NCI-H1930 (cell line): ENCODE measurements at places on chromosomes 5 and 9.

DNA sequence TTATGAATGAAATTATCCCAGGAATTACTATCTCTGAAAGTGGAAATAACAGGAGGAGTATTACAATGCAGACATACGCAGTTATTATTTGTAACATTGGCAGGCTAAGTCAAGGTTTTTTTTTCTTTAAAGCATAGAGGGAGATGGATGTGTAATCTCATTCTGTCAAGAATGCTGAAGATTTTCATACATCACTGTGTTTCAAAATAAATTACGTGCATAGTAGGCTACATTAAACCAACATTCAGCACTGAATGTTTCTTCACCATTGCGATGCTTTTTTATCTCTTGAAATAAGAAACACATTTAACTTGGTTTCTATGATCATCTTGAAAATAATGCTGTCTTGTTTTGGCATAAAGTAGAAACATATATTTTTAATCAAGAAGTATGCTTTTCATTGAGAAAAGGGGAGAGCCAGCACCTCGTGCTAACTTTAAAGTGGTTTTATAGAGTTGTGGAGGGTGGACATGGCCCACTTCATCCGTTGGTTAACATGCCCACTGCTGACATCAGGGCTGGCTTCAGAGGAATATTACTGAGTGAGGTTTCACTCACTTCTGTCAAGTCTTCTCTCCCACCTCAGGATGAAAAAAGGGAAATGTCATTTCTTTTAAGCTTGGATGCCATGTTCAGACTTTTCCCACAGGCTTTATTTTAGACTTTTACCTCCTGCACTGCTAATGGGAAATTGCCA is 203.6 kb upstream of the MEF2C start:
- no peak for DNase-seq

GRCh38 chr5:10262121-10262774 is 12.2 kb downstream of the CCT5 start:
- no peak for DNase-seq

DNA sequence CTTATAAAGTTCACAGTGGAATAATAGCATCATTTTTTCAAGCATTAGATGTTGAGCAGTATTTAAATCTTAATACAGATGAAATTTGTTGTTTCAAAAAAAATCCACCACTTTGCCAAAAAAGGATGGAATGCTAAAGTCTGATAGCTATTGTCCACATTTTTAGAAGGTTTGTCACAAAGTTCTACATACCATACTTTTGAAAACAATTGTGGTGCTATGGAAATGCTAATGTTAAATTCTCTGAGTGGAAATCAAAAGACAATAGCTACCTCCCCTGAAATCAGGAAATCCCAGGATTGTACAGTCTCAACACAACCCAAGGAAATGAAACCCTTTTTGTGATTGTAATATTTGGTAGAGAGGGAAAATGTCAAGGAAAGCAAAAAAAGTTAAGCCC is 19.3 kb upstream of the GRAMD2B start:
- no peak for DNase-seq

DNA sequence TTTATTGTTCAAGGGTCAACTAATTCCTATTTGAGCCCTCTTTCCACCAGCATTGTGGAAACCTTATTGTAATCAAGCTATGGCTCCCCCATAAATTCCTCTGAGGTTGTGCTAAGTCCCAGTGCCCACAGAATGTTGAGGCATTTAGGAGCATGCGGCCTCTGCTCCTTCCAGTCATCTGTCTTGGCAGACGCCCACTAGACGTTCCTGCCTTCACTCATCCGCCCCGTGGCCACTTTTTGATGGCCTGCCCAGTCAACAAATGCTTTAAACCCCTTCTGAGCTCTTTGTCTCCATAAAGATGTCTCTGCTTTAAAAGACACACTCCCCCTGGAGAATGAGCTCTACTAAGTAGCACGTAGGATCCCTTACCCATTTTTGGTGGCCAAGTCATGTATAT is 104.7 kb downstream of the GAS1 start:
- DNase-seq, result no peak

DNA sequence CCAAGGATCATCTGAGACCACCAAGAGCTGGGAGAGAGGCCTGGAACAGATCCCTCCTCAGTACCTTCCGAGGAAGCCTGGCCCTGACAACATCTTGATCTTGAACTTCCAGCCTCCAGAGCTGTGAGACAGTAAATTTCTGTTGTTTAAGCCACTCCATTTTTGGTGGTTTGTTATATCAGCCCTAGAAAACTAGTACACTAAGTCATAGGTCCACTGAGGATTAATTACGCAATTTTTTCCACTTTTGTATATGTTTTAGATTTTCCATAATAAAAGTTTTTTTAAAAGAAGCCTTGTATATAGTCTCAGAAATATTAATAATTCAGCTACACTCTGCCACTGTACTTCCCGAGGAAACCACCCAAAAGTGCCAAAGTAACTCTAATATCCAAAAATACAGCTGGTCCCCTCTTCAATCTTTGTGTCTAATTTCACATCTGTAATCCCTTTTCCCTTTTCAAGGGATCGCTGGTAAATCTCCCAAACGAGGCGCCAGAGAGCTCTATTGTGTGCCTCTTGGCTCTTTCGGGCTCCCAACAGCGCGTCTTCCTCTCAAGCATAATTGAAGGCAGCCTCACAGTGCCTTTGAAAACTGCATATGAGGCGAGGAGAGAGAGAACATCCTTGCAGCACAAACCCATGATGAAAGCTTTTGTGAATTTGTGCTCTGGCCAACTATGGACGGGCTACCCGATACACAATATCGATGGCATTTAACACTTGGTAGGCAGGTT is 32.7 kb downstream of the PRUNE2 start:
- no peak for DNase-seq

- DNase-seq, result no peak
These were observed 9.3 kb downstream of the UGT3A2 start for GRCh38 chr5:36057386-36057785.

DNA sequence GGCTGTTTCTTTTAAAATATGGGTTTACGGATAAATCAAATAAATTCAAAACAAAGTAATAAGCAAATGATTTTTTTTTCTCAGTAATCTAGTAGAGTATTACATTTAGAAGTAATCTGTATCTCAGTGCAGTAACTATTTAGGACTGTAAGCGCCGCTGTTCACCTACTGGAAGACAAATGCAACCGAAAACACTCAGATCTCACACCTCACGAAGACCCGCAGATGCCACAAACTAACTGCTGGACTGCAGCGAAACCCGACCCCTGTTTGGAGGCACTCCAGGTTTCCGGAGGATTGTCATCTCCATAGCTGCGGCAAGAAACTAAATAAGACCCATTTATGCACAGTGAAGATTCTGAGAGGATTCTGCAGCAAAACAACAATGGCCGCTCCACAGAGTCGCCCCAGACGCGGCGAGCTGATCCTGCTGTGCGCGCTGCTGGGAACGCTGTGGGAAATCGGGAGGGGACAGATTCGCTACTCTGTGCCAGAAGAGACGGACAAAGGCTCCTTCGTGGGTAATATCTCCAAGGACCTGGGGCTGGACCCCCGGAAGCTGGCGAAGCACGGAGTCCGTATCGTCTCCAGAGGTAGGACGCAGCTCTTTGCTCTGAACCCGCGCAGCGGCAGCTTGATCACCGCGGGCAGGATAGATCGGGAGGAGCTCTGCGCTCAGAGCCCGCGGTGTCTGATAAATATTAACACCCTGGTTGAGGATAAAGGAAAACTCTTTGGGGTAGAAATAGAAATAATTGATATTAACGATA is at the start of gene PCDHGA8:
Gene PCDHGA8 (plus strand): TSS at position 205 of the 770 bp plus-strand sequence. CDS start 181 bp downstream, at position 386.
- no peak for DNase-seq

DNA sequence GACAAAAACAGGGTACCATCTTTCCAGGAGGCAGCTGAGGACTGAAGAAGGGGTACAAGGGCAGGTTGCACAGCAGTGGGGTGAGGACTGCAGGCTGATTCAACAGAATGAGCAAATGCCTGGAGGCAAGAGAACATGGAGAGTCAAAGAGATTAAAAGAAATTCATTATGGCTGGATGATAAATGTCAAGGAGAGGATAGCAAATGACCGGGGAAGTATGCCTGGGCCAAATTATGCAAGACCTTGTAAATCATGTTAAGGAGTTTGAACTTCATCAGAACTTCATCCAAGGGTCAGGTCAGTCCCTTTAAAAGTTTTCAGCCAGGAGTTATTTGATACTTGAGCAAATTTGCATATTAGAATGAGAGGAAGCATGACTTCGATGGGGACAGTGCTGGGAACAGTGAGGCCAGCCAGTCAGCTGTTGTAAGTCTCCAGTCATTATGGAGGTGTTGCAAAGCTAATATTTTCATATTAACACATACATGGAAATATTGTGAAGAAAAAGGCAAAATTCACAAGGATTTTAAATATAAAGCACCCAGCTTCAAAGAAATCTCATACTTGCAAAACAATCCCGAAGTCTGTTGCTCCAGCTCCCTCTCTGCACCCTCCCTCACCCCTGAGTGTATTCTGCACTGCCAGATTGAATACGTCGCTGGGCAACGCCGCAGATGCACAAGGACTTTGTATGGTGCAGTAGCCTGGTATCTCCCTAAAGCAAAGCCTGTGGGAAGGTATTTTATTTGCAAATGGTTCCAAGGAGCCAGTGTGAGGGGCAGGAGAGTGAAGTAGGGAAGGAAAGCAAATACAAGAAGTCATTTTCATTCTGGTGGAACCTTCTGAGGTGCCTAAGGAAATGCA is 509.8 kb upstream of the TLE4 start:
- DNase-seq, result no peak

GRCh38 chr5:41507501-41507900 is 2.9 kb downstream of the PLCXD3 start:
- peak; percentile 34 for DNase-seq

- no peak for DNase-seq
These were observed 286.2 kb downstream of the ACTL7B start for GRCh38 chr9:108569624-108570023.

DNA sequence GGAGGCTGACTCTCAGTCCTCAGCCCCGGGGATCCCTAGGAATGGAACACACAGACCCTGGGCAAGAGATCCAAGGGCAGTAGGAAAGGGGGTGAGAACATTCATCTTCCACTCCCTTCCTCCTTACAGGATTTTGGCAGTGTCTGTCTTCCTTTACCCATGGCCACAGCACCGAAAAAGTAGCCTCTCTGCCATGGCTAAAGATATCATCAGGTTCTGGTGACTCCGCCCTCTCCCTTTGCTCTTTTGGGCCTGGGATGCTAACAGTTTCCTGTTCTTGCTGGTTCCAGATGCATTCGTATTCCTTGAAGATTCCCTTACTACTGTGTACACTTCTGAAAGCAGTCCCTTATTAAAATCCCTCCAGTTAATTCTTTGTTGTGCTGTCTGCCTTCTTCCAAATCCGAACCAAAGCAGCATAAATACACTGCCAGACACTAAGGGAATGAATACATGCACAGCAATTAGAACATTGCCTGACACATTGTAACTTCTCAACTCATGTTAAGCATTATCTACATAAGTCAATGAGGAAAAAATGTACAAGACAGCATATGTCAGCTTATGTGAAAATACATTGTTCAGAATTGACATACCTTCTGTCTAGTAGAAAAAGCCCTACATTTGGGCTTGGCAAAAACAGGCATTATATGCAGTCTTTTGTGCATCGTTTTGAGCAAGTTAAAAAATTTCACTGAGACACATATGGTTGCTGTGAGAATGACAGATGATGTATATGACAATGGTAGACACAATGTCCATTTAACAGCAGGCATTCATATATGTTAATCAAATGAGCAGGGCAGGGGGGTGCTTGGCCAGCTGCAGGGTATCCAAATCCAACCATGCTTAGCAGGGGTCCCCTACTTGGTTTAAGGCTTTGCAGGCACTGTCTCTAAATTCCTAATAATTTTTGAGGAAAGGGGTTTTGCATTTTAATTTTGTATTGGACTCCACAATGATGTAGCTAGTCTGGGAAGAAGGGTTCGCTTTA is 58.8 kb upstream of the RAI14 start:
- DNase-seq, result no peak

DNA sequence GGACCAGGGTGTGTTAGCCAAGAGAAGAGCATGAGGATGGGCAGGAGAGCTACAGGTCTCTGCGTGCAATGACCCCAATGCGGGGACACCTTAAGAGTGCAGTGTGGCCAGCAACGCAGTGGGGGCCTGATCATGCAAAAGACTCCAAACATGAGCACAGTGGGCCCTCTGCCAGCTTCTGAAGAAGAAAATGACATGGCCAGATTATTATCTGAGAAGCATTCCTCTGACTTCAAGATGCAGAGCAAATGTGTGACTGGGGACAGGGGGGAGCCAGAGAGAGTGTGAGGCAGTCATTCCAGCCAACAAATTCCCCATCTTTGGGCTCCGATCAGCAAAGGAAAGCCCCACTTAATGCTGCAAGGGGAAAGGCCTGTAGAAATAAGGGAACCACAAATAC is 229.4 kb downstream of the CDK5RAP2 start:
- no peak for DNase-seq

GRCh38 chr9:404234-404633 is 189.6 kb downstream of the DOCK8 start:
- DNase-seq, result no peak

DNA sequence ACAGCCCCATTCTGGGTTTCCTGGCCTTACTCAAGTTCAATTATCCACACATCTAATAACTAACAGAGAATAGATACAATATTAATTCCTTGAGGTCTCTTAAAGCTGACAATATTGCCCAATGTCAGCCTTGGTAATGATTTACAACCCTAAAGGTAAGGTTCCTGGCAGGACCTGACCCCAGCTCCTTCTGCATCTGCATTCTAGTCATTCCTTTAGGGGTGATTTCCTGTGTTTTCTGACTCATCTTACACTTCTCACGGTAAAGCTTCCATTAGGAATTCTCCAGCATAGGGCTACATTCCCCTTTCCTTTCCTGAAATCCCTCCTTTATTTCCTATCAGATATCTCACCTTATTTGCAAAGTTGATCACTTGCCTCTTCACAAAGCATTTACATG is 9.3 kb downstream of the HAVCR1 start:
- no peak for DNase-seq

DNA sequence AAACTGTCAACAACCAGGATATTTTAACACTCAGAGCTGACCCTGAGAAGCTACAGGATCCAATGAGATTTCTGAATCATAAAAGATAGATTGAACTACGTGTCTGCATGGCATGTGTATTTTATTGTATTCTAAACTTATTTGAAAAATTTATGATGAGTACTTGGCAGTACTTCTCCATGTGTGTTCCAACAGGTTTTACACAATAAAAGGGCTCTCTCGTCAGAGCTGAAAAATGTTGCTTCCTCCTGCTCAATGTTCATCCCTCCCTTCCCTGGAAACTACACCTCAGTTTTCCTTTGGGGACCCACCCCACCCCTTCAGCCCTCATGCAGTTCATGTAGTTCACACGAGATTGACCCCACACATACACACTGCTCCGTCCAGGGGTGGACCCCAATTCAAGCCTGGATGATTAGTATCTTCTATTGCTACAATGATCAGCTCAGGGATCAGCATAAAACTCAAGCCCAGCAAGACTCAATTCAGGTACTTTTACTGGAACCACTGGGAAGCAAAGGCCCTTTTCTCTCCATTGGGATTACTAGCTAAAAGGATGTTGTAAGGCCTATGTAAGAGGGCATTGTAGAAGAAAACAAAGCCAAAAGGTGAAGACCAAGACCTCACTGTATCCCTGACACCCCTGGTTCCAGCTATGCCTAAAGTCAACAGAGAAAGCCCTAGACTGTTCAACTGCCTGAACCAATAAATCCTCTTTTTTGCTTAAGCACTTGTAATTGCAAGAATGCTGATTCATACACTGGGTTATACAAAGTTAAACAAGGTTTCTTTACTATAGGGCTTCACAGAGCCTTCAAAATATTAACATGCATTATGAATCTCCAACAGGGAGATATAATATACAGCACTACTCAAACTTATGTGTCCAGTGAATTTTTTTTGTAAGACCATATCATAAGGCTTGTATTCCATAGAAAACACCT is 112.6 kb downstream of the SAXO1 start:
- DNase-seq, result no peak

GRCh38 chr9:114574438-114574837 is 13.1 kb upstream of the ATP6V1G1 start:
- DNase-seq, result no peak
